ENCODE measurements at places on chromosomes 2 and 18.
A peak's percentile ranks its signal among the peaks of the same experiment; 100 is the strongest.

DNA sequence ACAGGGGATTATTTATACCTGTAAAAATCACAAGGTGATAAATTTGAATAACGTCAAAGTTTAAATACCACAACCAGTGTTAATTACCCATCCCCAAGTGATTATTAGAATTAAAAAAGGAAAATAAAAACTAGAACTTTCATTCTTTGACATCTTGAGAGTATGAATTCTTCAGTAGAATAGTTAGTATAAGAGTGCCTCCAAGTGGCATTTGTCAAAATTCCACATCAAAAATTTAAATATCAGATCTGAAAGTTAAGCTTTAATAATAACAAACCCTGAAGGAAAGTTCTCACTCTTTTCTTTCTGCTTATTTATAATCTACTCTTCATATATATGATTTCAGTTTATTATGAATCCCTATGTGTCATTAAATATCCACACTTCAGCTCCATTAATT is 273.7 kb upstream of the KYNU start:
- no peak for DNase-seq

- no peak for DNase-seq
These were observed 96.0 kb upstream of the MYCN start for GRCh38 chr2:15844211-15844801.

GRCh38 chr2:165913636-165914035 is 39.9 kb downstream of the TTC21B start:
- no peak for DNase-seq

DNA sequence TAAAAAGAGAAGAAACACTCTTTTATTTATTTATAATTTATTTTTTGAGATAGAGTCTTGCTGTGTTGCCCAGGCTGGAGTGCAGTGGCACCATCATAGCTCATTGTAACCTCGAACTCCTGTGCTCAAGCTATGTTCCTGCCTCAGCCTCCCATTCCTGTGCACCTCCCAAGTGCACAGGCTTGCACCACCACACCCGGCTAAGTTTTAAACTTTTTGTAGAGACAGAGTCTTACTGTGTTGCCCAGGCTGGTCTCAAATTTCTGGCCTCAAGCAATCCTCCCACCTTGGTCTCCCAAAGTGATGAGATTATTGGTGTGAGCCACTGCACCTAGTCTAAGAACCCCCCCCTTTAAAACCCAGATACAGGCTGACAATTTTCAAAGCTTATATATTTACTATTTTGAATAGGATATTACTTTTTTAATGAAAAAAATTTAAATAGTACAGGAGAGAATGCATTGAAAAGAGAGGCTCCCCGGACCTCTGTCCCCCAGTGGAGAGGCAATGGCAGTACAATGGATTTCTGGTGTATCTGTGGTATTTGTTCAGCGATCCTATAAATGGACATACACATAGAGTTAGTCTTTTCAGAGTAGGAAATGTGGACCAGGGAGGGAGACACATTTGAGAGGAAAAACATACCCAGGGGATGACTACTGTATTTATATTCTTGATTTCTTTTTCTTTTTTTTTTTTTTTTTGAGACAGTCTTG is 48.1 kb upstream of the CNOT11 start:
- no peak for DNase-seq

GRCh38 chr18:79926715-79927606 is 24.5 kb downstream of the SLC66A2 start:
- no peak for DNase-seq

- no peak for DNase-seq
These were observed 93.3 kb downstream of the CTAGE1 start for GRCh38 chr18:22324191-22325131.

DNA sequence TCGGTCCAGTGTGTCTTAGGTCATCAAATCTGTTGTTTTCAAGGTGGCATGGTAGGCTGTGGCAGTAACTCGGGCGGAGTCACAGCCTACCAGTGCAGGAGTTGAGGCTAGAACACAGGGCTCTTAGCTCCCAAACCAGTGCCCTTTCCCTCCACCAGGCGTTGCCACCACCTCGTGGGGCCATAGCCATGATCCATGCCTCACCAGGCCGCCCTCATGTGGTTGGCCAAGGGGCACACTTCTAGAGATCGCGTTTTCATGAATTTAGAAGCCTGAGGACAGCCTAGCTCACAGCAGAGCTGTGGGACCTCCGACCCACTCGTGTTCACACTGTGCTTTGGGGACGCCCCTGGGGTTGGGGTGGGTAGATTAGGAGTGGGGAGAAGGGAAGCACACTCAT is 10.6 kb downstream of the SEC11C start:
- DNase-seq = no peak

DNA sequence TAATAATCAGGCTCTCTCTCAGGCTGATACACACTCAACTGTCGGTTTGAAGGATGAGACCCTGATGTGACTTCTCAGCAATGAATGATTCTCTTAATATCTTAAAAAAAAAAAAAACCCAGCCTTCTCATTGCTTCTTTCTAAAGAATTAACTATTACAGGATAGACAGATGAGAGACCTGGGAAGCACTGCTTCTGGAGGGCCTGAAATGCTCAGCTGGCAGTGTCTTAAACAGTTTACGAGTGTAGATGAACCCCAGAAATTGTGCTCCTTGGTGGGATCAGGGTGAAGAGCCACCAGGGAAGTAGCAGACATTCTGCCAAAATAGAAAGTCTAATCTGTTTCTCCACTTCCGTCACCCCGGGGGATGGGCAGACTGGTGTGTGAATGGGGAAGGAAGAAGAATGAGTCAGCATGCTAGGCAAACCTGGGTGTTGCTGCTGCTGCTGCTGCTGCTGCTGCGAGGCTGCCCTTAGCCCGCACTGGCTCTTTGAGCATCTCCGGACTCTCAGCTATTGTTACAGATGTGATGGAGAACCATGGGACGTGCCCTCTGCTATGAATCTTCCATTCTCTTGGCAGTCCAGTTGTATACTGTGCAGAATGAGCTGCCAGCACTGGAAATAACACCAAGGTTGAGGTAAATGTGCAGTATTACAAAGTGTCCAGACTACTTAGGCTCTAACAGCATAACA is 158.4 kb downstream of the SETBP1 start:
- peak; percentile 49 for DNase-seq

DNA sequence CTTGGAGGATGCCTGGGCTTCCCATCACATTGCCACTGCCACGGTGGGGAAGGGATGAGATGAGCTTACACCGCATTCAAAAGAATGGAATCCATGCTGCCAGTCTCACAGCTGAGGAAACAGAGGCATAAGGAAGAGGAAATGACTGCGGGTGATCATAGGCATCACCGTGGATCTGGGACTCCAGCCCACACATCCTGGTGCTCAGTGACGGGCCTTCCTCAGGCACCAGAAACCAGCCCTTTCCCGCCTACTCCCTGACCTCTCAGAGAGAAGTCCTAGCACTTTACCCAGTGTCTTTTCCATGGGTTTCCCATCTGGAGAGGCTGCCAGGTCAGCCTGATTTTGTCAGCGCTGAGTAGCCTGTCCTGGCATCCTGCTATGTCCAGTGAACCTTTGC is 5.3 kb upstream of the PLB1 start:
- DNase-seq = no peak

GRCh38 chr2:46644690-46645385 is 165.5 kb downstream of the TMEM247 start:
- no peak for DNase-seq

GRCh38 chr2:190882856-190883582 is 2.4 kb downstream of the GLS start:
- no peak for DNase-seq

DNA sequence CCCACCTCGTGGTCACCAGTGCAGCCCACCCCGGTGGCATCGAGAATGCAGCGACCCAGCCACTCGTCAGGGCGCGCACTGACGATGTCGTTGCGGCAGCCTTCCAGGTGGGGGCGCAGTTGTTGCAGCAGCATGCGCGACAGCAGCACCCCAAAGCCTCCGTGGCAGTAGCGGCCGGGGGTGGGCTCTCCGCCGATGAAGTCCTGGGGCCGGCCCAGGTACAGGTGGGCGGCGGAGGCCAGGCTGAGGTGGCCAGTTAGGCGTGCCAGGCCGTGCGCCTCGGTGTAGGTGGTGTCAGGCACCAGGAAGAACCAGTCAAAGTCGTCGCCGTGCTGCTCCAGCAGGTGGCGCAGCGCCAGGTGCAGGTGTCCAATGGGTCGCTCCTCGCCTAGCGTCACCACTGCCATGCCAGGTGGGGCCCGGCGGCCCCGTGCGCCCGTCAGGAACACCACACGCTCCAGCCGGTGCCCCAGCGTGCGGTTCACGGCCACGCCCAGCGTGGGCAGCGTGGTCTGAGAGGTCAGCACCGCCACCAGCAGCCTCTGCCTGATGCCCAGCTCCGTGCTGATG is 1.9 kb downstream of the CHPF start:
- DNase-seq = peak; percentile 79

- DNase-seq = no peak
These were observed 29.3 kb upstream of the UPP2 start for GRCh38 chr2:158072361-158072760.

- DNase-seq = no peak
These were observed 57.1 kb downstream of the UGP2 start for GRCh38 chr2:63898839-63899238.

GRCh38 chr18:8912348-8913326 is 189.9 kb upstream of the NDUFV2 start:
- no peak for DNase-seq

- no peak for DNase-seq
These were observed 76.5 kb upstream of the HPCAL1 start for GRCh38 chr2:10226038-10226724.

DNA sequence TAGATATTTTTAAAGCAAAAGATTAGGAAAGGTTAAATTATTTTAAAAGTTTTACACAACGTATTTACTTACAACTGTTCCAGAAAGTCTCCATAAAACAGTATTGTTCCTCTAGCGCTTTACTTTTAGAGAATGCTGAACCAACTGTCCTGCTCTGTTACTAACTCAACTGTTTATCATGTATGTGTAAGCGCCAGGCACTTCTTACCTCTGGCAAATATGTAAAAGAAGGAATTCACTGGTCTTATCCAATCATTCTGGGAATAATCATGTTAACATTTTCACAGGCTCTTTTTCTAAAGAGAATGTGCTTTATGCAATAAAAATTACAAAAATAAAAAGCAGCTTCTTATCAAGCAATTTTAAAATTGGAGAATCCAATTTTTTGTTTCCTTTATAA is 68.0 kb downstream of the COBLL1 start:
- DNase-seq = no peak

DNA sequence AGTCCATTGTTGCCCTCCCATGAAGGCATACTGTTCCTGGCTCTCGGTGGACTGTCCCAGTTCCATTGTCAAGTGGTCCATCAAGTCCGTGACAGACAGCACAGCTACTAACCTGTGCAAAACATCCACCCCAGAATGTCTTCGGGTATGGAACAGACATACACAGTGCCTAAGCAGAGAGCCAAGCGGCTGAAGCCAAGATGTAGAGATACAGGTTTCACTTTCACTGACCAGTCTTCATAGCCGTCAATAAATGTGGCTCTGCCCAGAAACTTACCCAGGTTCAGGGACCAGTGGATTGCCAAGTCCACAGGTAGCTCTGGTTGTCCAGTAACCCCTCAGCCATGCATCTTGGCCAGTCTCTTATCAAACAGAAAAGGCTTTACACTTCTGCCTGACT is 10.7 kb upstream of the PAPOLG start:
- DNase-seq = no peak

GRCh38 chr2:118846953-118847761 is at the start of gene EN1:
TSS of gene EN1 (minus strand) at chr2:118847648. CDS start at chr2:118847167, 481 bp downstream.
- no peak for DNase-seq

GRCh38 chr18:38909972-38910371 is 1344.4 kb upstream of the CELF4 start:
- DNase-seq = no peak

DNA sequence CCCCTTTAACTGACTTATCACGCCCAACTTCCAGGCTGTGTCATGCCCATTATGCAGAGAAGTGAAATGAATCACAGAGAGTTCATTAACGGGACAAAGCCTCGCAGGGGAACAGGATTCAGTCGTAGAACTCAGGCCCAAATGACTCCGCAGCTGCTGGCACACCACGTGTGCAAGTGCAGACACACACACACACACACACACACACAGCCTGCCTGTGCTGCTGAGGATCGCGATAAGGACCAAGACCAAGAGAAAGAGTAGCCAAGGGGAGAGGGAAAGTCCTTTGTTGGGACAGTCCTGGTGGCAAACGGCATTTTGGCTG is 90.0 kb upstream of the TAF1B start:
- peak; percentile 39 for DNase-seq

DNA sequence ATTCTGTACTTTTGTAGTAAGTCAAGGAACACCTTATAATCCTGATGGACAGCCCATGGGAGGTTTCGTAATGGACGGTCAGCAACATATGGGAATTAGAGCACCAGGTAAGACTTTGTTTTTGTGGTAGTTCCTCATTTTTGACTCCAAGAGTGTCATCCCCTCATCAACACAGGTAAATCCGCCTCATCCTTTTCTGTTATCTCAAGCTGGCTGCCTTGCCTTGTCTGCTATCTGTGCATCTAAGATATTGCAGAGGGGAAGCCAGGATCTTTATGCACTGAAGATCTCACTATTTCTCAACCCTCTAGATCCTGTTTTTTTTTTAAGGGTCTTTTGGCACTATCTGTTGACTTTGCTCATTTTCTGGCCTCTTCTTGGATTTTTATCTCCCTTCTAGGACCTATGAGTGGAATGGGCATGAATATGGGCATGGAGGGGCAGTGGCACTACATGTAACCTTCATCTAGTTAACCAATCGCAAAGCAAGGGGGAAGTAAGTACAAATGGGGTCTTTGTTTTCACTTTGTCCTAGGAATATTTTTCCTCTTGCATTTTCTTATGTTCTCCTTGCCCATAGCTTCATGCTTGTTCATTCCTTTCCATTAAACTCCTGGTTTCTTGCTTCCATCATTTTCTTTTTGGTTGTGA is 133.8 kb downstream of the MEIS1 start:
- DNase-seq = no peak

DNA sequence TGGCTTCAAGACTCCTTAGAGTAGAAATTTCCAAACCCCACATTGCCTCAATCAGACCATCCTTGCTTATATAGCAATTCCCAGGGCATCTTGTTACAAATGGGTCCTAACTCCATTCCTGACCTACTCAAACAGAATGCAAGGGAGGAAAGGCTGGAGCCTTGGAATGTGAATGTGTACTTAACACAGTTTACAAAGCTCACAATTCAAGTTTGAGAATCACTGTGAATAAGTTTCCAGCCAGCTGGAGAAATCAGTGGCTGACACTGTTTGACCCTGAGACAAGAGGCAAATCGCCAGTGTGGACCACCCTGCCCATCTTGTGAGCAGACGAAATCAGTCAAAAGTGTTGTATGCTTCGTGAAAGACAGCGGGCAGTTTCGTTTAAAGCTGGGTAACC is 65.5 kb downstream of the SOWAHC start:
- no peak for DNase-seq

GRCh38 chr2:18924886-18925285 is 335.5 kb upstream of the NT5C1B start:
- DNase-seq = no peak
